ENCODE measurements at places on chromosomes 6 and 20.

- DNase-seq: no peak
Measured at GRCh38 chr6:108946695-108947094, 98.5 kb downstream of the ARMC2 start.

- no peak for DNase-seq
Measured at GRCh38 chr6:3881711-3882421, 32.7 kb downstream of the FAM50B start.

GRCh38 chr20:30630761-30631160 lies 626.7 kb upstream of the DEFB115 start:
- no peak for DNase-seq

- no peak for DNase-seq
Measured at GRCh38 chr6:20814494-20814893, 280.2 kb downstream of the CDKAL1 start.

GRCh38 chr6:25404693-25405169 lies 125.6 kb downstream of the CARMIL1 start:
- peak; percentile 44 for DNase-seq

DNA sequence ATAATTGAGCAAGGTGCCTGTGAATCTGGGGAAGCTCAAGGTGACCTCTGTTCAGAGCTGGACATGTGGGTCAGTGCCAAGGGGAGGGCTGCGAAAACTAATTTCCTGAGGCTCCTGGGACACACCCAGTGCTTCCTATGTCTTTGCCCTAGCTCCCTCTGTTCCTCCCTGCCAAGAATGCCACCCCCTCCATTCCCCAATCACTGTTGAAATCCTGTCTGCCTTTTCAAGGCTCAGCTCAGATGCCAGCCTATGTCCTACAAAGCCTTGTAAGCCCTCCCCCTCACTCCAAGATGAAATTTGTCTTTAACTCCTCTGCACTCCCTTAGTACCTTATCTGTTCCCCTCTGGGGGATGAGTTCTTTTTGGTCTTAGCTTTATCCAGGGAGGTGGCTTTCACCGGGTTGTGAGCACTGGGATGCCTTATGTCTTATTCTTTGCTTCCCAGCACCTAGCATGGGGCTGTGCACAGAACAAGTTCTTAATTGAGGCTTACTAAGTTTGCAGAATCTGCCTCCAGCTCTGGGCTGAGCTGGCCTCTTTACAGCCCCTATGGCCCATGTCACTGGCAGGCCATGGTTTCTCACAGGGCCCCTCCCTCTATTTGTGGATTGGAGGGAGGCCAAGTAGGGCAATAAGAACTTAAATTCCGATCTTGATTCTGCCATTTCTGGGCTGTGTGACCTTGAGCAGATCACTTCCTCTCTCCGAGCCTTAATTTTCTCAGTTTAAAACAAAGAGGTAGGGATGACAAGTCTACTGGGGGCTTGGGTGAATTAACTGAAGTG lies 51.5 kb upstream of the EPB41L1 start:
- no peak for DNase-seq

- no peak for DNase-seq
Measured at GRCh38 chr20:15760001-15760621, 813.1 kb downstream of the KIF16B start.
